ENCODE measurements at places on chromosomes 2 and 18.
A peak's percentile ranks its signal among the peaks of the same experiment; 100 is the strongest.

GRCh38 chr2:142870526-142870925 lies 6.9 kb upstream of the KYNU start:
- no peak for DNase-seq

DNA sequence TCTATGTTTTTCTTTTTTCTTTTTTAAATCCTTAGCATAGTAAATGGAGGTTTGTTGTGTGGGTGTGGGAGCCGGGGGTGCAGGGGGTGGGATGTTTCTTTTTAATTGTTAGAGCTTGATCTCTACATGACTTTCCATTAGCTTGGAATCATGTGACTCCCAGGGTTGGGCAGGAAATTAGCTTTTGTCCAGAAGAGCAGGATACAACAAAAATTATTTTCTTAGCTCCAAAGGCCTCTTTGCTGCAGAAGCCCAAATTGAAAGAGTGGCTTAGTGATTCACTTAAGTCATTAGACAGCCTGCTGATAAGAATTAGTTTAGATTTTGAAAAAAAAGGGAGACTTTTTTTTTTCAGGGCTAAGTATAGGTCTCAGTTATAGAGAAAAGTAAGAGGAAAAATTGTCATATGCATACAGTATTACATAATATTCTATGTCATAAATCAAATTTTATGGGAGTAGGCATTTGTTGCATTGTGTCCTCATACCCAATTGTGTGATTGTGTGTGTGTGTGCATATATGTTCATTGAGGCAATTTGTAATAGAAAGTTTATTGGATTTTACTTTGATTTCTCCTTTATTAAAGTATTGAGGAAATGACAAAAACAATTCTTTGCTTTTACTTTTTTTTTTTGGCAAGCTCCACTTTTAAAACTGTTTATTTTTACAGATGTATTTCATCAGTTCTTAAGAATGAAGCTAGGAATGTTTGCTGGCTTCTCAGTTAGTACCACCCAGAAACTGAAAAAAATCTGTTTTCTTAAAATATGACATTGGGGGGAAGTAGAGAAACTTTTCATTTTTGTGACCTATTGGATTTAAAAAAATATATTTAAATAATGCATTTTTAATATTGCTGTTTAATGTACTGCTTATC lies 47.4 kb downstream of the TSPYL6 start:
- no peak for DNase-seq

DNA sequence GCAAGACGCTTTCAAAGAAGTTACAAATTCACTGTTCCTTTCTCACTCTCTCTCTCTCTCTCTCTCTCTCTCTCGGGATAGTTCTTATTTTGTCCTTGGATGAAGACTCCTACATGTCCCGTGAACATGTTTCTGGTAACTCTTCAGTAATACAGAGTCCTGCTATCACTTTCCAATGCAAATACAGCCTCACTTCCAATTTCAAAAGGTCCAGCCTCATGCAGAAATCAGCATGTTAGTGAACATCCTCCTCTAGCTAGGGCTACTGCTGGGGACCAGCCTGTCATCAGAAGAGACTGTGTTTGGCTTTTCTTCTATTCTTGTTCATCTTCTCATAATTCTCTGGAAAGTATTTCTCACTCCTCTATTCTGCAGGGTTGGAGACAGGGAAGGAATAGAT lies 1306.7 kb upstream of the CELF4 start:
- no peak for DNase-seq

- peak; percentile 41 for DNase-seq
These were observed 54.7 kb downstream of the DTNB start for GRCh38 chr2:25618676-25619075.

GRCh38 chr18:56258178-56258577 lies 380.2 kb downstream of the TXNL1 start:
- no peak for DNase-seq

DNA sequence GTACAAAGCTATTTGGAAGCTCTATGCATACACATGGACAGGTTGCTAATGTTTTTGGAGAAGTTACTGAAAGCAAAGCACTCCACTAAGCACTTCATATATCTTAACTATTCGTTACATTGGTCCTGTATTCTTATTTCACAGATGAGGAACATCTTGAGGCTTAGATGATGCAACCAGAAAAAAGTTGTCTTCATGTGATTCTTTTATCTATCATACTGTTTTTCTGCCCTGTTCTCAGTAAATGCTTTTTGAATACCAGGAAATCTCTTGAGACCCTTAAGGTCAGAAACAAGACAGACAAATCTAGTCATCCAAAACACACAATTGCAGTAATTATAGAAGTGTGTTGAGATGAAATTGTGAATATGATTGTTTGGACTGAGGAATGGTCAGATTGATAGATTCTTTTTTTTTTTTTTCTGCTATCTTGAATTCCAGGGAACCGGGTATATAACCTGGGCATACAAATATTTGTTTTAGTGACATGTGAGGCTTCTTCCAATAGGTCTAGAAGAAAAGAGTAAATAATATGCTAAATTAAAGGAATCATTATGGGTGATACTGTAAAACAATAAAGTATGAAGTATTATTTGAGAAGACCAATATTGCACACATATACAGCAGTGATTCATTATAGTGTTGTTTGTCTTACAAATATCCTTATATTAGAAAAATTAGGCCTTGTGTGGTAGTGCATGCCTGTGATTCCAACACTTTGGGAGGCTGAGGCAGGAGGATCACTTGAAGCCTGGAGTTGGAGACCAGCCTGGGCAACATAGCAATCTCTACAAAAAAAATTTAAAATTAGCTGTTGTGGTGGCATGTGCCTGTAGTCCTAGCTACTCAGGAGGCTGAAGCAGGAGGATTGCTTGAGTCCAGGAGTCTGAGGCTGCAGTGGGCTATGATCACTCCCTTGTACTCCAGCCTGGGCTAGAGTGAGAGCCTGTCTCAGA lies 33.7 kb downstream of the EHBP1 start:
- no peak for DNase-seq

- no peak for DNase-seq
These were observed 309.0 kb downstream of the CMPK2 start for GRCh38 chr2:6556755-6557154.

DNA sequence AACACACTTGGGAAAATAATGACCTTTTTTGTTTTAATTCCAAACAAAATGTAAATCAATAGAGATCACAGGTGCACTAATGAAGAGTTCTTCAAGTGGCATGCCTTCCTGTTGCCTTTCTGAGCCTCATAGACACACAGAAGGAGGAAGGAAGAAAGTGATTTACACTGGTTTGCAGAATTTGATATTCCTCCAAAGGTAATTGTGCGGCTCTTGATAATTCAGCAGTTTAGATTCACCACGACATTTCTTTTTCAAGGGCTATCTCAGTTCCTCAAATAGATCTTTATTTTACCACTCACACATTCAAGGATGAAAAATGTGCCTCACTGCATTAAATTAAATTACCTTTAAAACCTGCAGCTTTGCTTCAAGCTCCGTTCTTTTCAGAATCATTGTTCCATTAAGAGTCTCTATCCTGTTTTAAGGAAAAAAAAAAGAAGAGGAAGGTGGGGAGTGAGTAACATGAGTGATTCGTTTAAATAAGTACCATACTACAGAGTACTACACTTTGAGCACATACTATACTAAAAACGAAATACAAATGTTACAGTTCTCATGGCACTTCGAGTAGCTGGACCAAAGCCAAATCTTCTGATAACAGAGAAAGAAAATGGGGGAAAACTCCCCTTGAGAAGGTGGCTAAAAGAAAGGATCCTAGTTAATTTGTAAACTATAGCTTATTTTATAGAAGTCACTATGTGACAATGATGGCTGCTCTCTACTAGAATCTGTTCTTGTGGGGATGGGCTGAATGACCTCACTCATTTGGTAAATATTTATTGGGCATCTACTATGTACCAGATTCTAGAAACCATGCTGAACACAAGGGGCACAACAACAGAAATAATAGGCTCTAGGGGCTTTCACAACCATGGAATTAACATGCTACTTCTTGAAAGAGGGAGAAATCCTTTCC lies 16.6 kb downstream of the CYTIP start:
- DNase-seq: no peak

- no peak for DNase-seq
These were observed 193.4 kb downstream of the LRRTM1 start for GRCh38 chr2:80111185-80111584.

- DNase-seq: no peak
These were observed 40.9 kb downstream of the PDK1 start for GRCh38 chr2:172596776-172597175.

DNA sequence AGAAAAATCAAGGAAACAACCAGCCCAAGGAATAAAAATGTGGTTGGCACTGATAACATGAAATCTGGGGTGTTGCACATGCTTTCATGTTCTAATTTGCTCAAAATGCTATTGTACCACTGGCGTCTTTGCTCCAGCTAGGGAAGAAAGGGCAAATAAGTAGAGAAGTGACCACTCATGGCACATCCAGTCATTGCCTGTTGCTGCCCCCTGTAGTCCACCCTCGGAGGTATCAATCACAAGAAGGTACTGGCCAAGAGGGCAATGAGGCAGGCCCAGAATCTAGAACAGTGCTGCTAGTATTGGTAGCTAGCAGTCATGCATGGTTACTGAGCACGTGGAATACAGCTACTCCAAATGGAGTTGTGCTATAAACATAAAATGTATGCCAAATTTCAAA lies 213.4 kb downstream of the CDCA7 start:
- DNase-seq: peak; percentile 45

GRCh38 chr18:54946149-54946581 lies 13.1 kb downstream of the CCDC68 start:
- peak; percentile 13 for DNase-seq

GRCh38 chr18:6482198-6482977 lies 67.7 kb upstream of the L3MBTL4 start:
- DNase-seq: peak; percentile 72

GRCh38 chr2:101759162-101759561 lies 61.7 kb downstream of the MAP4K4 start:
- DNase-seq: no peak

- DNase-seq: no peak
These were observed 1.5 kb downstream of the SPOPL start for GRCh38 chr2:138503087-138503442.

DNA sequence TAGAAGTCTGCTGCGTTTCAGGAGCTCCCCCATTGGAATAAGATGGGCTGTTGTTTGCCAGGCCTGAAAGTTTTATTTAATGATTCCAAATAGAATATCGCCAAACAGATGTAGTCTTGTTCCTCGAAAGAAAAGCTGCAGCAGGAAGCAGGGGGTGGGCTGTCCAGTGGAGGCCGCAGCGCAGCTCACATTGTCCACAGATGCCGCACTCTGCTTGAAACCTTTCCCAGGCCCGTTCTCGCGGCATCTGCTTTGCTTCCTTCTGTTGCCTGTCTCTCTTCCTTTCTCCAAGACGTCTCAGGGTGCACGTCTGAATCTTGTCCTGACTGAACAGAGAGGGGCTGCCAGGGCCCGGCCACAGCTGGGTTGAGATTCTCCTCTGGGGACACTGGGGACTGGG lies 12.4 kb upstream of the IGFBP2 start:
- DNase-seq: no peak

- no peak for DNase-seq
These were observed 283.5 kb upstream of the HS6ST1 start for GRCh38 chr2:128602038-128602698.

- no peak for DNase-seq
These were observed 14.9 kb upstream of the MC5R start for GRCh38 chr18:13809043-13809430.

GRCh38 chr2:219995991-219996765 lies 368.7 kb downstream of the SLC4A3 start:
- DNase-seq: no peak

GRCh38 chr2:174333017-174333371 lies 1.8 kb upstream of the SP9 start:
- no peak for DNase-seq

GRCh38 chr2:130387071-130387400 lies 31.2 kb downstream of the PTPN18 start:
- DNase-seq: no peak

DNA sequence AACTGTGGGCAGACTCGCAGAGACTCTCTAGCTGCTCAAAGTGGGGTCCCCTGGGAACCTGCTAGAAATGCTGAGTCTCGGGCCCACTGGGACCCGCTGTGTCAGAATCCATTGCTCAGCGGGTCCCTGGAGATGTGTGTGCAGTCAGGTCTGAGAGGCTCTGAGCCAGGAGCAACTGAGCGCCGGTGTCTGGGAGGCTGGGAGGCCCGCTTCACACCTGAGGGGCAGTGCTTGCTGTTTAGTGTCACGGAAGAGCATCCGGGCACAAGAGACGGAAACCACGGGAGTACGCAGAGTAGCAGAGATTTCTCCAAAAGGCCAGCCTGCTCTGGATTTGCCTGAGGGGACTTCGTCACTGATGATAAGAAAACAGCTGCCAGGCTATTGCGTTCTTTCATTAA lies 70.1 kb downstream of the EDAR start:
- no peak for DNase-seq

GRCh38 chr2:66442516-66443185 lies 7.7 kb downstream of the MEIS1 start:
- DNase-seq: no peak

DNA sequence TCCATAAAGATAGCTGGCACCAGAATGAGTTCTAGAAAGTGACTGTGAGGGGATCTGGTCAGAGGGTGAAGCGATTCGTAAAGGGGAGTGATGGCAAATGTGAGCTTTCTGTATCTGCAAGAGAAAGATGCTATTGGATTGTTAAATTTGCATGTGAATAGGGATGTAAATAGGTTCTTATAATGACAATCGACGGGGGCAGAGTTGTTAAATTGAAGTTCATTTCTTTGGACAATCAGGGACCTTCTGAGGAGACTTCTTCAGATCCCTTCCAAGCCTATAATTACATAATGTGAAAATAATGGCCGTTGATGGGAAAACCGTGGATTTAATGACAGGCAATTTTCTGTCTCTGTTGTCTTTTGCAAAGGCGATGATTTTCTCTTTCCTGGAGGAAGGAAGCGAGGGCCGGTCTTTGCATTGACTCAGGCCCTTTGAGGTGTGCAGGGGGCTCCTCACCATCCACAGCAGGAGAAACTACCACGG lies 52.2 kb upstream of the TMEM18 start:
- no peak for DNase-seq

DNA sequence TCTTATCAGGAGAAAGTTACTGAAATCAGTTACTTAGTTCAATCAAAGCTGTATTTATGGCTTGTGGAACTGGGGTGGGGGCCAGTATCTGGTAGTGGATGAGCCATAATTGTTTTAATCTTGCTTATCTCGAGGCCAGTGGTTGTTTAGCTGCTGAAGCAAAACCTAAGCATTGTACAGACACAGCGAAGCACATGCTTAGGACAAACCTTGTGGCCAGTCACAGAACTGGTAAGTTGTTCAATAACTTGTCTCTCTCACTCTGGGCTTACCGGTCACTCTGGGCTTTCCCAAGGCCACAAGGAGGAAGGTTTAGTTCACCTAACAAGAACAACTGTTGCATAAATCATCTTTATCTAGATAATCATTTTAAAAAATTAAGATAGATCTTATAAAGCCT lies 296.6 kb upstream of the NETO1 start:
- DNase-seq: no peak

- DNase-seq: no peak
These were observed 63.7 kb downstream of the VIL1 start for GRCh38 chr2:218482651-218483050.

DNA sequence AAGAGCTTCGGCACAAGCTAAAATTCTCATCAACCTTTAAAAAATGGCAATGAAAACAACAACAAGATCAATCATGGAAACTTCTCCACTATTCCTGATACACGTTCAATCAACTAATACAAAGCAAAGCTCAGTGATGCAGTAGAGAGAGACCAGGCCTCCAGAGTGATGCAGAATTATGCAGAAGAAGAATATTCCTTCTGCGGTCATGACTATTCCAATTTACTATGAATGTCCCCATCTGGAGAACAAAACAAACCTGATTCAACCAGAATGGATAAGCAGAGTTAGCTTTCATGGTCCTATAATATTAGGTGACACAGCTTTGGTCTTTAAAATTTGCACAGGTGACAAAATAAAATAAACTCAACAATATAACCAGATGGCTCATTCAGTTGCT lies 12.5 kb upstream of the MBOAT2 start:
- no peak for DNase-seq

- no peak for DNase-seq
These were observed 393 bp downstream of the IL1R1 start for GRCh38 chr2:102142829-102143449.

Data from NCI-H510A treated with DMSO at 0.1 percent for 48 hours (cell line).